ENCODE measurements at places on chromosomes 1 and 21.

DNA sequence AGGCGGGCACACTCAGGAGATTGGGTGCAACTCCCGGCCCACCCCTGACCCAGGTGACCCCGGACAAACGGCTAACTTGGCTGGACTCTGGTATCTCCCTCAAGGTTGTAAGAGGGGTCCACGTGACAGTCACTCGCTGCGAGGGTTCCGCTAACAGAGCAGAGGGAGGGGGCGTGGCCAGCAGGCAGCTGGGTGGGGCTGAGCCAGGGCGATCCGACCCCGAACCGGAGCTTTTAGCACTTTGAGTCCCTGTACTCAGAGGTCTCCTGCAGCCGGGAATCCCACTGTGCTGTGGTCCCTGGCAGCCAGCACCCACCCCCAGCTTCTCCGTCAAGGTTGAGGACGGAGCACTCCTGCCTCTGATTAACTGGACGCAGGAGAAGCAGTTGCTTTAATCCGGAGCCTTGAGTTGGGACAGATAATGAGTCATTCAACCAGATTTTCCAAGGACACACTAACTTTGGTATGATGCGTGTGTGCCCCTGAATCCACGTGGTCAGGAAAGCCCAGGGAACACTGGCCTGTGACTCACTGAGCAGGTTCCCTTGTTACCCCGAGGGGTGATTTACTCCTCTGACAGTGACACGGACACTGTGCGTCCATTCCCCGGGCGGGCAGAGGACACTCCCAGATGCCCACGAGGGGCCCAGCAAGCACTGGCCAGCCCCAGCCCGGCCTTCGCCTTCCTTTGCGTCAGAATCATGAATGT is 16.8 kb downstream of the TRPM2 start:
- DNase-seq, result no peak

- no peak for DNase-seq
Observed at GRCh38 chr1:236657398-236657797, 28.9 kb upstream of the ACTN2 start.

GRCh38 chr1:237700181-237700580 is 190.5 kb downstream of the ZP4 start:
- no peak for DNase-seq

DNA sequence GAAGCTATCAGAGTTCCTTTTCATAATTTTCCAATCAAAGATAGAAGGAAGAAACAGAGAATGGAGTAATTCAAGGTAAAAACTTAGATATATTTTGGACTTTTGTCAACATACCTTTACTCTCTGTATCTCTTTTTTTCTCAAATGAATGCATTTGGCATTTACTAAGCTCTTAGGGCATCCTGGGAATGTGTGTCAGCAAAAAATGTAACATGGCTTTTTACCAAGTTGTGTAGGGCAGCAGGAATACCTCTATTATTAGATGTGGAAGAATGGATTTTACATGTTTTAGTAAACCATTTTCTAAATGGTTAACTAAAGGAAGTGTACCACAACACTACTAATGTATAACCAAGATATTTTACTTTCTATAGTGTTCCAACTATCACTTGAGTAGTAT is 4.2 kb upstream of the COL11A1 start:
- no peak for DNase-seq

DNA sequence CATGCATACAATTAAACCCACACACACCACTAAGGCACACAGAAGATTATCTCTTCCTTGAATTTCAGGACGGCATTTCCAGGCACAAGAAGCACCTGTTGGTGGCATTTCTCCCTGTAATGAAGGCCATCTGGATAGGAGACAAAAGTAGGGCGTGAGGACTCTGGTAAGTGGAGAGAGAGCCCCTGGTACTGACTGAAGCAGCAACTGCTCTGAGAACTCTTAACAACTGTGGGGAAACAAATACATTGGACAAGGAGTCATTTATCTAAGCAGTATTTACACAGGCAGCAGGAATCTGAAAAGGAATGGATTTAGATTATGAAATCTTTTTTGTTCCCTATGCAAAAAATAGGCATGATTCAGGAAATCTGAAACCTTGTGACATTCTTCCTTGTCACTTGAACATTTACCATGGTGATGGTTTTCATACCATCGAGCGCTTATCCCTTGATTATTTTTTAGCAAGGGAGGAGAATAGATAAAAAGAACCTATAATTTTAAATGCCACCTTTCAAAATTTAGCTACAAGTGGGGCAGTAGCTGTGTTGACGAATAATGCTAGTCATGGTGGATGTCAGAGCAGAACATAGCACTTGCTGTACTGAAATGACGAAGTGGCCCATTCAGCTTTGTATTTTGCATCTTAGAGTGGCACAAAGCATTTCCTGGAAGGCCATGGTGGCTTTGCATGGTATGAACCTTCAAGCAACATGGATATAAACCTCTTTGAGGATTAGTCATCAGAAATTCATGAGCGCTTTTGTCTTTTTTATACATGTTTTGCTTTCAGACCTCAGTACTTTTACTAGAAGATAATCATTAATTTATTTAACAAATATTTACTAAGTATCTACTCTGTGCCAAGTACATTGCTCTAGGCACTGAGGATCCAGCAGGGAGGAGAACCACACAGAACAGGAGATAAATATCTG is 362.0 kb downstream of the ADGRL2 start:
- no peak for DNase-seq

DNA sequence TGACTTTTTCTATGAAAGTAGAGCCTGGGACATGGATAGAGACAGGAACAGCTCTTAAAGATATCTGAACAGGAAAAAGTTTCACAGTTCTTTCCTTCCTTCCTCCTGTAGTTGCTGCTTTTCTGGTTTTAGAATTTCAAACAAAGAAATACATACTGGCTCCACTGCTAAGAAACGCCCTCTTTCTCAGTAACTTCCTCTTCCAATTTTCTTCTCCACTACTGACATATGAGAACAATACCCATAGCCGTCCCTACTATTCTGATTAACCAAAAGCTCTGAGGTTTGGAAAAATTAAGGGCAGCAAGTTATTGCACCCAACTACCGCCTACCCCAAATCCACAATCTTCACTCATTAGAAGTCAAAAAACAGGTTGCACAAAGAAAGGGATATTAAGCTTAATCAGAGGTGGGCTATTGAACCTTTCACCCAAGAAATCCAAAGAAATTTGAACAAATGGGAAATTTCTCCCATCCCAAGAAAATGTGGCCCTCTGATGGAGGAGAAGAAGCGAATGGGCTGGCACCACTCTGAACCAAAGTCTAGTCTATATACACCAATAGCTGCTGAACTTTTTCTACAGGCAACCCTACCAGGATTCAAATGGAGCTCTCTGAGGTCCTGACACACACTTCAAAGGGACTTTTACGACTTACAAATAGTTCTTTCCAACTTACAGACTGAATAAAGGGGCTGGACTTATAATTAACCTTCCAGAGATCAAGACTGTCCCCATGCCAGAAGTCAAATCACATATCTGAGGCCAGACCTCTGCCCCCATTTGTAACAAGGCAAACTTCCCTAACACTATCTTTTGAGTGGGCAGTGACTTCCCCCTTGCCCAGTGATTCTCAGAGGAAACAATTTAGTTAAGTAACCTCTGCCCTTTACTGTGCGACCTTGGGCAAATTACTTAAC is 1.7 kb downstream of the WASF2 start:
- DNase-seq, result no peak

- DNase-seq, result no peak
Observed at GRCh38 chr21:35563885-35564451, 496.4 kb downstream of the SETD4 start.

DNA sequence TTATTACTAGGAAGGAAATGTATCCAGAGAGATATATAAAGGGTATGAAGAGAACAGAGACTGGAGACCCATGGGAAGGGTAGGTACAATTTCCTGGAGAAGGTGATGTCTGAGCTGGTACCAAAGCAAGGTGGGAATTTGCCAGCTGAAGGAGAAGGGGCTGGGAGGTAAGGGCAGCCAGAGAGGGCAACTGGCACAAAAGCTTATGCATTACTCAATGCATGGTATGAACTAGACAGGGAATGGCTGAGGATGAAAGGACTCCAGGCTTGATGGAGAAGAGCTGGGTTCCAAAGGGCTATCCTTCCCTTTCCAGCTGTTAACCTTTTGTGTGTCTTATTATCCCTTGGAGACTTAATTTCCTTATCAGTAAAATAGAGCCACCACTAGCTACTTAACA is 113.6 kb upstream of the GADD45A start:
- DNase-seq, result no peak

GRCh38 chr1:58324558-58324957 is 222.0 kb downstream of the OMA1 start:
- no peak for DNase-seq

GRCh38 chr1:110601332-110601731 is 4.8 kb downstream of the KCNA2 start:
- DNase-seq, result no peak

DNA sequence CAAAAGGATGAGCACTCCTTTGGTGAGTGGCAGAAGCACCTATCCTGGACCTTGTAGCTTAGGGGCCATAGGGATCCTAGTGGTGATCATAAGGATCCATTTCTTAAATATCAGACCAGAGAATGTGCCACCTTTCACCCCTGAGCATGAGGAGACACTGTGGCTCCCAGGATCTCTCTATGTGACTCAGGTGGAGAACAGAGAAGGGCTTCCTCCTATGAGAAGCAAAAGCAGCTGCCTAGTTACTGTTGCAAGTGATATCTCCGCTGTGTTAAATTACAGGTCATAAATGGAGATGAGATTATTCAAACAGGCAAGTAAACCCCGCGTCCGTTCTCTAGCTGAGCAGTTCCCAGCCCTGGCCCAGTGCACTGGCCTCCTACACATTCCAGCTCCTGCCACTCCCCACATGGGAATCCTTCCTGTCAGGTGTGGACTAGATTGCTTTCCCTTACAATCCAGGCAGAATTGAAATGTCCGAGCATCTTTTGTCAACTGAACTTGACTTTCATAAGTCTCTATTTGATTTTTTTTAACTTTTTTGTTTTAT is 26.3 kb downstream of the CLEC20A start:
- DNase-seq, result no peak

GRCh38 chr1:201507360-201507675 is 395 bp upstream of the CSRP1 start:
- no peak for DNase-seq

DNA sequence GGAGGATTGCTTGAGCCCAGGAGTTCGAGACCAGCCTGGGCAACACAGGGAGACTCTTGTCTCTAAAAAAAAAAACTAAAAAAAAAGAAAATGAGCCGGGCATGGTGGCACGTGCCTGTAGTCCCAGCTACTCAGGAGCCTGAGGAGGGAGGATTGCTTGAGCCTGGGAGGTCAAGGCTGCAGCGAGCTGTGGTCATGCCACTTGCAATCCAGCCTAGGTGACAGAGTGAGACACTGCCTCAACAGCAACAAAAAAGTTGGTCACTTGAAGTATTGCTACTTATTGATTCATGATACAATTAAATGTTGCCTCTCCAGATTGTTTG is 57.9 kb upstream of the CXADR start:
- DNase-seq, result no peak

- DNase-seq, result peak; percentile 10
Observed at GRCh38 chr1:27726173-27727044, 648 bp downstream of the FAM76A start.

GRCh38 chr1:75768016-75768415 is 18.0 kb upstream of the RABGGTB start:
- no peak for DNase-seq

GRCh38 chr1:155326020-155326526 is 5.4 kb downstream of the RUSC1 start:
- no peak for DNase-seq

- no peak for DNase-seq
Observed at GRCh38 chr1:111205714-111206050, 5.2 kb upstream of the DENND2D start.

GRCh38 chr1:228297822-228298221 is 90.0 kb downstream of the OBSCN start:
- no peak for DNase-seq

GRCh38 chr1:227937031-227937837 is 10.5 kb downstream of the WNT9A start:
- no peak for DNase-seq

DNA sequence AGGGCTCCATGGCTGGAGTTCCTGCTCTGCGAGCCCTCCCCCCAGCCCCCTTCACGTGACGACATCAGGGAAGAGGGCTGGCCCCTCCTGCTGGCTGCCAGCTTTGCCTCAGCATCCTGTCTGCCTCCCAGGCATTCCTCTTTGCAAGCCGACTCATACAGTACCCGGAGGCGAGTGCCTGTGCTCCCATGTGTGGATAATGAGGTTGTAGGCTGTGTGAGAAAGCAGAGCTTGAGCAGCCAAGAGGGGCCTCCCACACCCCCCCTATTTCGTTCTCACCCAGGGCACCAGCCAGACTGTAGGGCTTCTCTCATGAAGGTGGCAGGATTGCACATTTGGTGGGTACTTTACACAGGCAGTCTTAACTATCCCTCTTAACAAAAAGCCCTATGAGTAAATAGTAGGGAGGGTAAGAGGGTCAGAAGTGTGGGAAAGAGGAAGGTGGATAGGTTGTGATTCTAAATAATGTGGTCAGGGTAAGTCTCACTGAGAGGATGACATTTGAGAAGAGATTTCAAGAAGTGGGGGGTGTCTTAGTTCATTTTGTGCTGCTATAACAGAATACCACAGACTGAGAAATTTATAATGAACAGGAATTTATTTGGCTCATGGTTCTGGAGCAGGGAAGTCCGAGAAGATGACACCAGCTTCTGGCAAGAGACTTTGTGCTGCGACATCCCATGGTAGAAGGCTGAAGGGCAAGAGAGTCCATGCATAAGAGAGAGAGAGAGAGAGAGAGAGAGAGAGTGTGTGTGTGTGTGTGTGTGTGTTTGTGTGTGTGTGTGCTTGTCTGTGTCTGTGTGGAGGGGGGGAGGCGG is 113.5 kb downstream of the OMA1 start:
- DNase-seq, result no peak

GRCh38 chr1:191320062-191320461 is 838.2 kb upstream of the RGS18 start:
- DNase-seq, result no peak

- DNase-seq, result no peak
Observed at GRCh38 chr1:84266748-84267147, 34.8 kb upstream of the SAMD13 start.

GRCh38 chr21:46125846-46126301 is 28.0 kb downstream of the COL6A2 start:
- DNase-seq, result no peak

DNA sequence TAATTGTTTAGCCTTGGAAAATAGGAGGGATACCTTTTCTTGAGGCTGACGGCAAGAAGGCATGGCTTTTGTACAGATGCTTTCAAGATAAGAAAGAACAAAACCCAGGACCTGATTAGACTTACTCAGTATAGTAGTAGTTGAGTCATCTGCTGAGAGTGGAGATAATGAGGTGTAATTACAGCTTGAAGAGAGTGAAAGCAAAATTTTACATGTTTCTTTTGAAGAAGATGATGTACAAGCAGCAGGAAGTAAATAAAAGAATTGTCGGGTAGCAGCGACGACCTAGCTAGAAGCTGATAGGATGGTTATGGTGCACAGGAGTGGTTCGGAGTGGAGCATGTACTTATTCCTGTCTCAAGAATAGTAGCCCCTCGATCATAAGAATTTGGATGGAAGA is 6.6 kb downstream of the ANGPTL1 start:
- no peak for DNase-seq

GRCh38 chr1:114597949-114598348 is 16.5 kb upstream of the BCAS2 start:
- no peak for DNase-seq

GRCh38 chr1:43247256-43247921 is 22.4 kb upstream of the TMEM125 start:
- DNase-seq, result no peak

- DNase-seq, result no peak
Observed at GRCh38 chr1:29672416-29673227, 436.3 kb downstream of the PTPRU start.

- DNase-seq, result no peak
Observed at GRCh38 chr1:171805395-171806115, 24.1 kb downstream of the METTL13 start.

- DNase-seq, result no peak
Observed at GRCh38 chr1:192951691-192952460, 107.3 kb downstream of the UCHL5 start.

Data from stimulated activated CD8-positive, alpha-beta memory T cell treated with anti-CD3 and anti-CD28 coated beads, Interleukin-15, amount 100 ng/mL, for 24 hours (primary cell).